ENCODE measurements at places on chromosomes 6 and 20. TPM values are rescaled to one million over a fixed set of nuclear protein-coding genes. Genes with fewer than 3 reads are reported as not detected.
A peak's percentile ranks its signal among the peaks of the same experiment; 100 is the strongest.

GRCh38 chr20:62964700-62965099, 12.2 kb downstream of the SLC17A9 start:
- DNase-seq: no peak

- no peak for DNase-seq
Observed at GRCh38 chr6:136761227-136761922, 30.9 kb downstream of the MAP3K5 start.

FGD2 gene
- 2.4 TPM for total RNA-seq

EFCAB8 gene
- 0.52 TPM for total RNA-seq

SIRPD gene
- not detected for total RNA-seq

ACTL10 gene
- 1.2 TPM for total RNA-seq

EEF1A1 gene
- 10,985 TPM for total RNA-seq

GRCh38 chr6:166608774-166609173, 18.3 kb downstream of the RPS6KA2 start:
- no peak for DNase-seq

HINT3 gene
- total RNA-seq: 7.0 TPM

PLN gene
- not detected for total RNA-seq

GRCh38 chr6:124234801-124235200, 431.1 kb downstream of the NKAIN2 start:
- no peak for DNase-seq

DNA sequence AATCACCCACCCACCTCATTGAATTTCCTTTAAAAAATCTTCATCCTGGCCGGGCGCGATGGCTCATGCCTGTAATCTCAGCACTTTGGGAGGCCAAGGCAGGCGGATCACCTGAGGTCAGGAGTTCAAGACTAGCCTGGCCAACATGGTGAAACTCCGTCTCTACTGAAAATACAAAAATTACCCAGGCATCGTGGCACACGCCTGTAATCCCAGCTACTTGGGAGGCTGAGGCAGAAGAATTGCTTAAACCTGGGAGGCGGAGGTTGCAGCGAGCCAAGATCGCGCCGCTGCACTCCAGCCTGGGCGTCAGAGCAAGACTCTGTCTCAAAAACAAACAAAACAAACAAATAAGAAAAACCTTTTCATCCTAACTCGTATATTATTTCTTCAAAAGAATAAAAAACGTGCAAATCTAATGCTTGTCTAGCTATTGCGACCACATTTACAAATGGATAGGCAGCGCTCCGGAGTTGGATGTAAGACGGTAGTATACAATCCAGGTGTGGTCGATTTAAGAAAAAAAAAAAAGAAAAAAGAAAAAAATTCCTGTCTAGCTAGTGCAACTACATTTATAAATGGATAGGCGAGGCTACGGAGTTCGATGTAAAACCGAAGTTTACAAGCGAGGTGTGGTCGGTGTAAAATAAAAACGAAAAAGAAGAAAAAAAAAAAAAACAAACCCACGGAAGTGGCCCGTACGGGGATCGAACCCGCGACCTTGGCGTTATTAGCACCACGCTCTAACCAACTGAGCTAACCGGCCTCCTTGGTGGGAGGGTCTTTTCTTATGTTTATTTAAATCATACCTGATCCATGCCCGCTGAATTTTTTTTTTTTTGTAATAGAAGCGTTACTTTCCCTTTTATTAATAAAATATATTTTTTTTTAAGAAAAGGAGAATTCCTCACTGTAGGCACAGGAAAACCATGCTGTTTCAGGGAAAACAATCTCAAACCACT, 70.7 kb upstream of the PRSS16 start:
- DNase-seq: peak; percentile 65

DNA sequence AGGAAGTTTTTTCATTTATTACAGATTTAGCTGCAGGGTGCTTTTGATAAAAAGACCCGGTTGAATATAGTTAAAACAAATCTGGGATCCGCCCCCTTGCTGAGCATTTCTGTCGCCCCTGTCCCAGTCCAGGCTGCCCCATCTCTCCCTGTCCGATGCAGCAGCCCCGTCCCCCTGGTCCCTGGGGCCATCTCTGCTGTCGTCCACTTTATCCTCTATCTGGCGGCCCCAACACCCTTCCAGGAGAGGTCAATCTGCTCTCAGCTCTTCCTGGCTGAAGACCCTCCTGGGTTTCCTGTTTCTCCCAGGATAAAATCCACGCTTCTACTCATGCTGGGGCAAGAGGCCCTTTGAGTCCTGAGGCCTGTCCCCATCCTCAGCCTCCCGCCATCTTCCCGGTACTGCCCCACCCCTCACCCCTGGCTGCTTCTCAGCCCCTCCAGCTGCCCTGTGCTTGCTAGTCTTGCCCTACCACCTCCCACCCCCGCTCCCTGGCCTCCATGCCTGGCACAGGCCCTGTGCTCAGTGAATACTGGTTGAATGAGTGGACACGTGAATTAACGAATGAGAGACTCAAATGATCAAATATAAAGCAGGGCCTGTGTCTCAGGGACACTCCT, 16.0 kb upstream of the PHACTR3 start:
- DNase-seq: no peak

DNA sequence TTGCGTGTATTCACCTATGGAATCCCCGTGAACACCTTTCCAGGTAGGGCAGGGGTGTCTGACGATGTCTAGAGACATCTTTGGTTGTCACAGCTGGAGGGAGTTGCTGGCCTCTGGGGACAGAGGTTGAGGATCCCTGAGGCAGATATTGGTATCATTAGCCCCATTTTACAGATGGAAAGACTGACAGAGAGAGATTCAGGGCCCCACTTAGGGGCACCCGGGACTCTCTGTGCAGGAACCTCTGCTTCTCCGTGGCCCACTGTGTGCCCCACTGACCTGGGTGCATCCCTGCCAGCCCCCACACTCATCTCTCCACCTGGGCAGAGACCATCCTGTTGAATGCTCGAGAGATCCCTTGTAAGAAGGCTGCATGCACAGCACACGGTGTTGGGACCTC, 111.2 kb downstream of the EDN3 start:
- DNase-seq: no peak

MYT1 gene
- total RNA-seq: not detected

LY6G6C gene
- not detected for total RNA-seq

PTPRT gene
- not detected for total RNA-seq

PNPLA1 gene
- not detected for total RNA-seq

GRCh38 chr6:135535989-135536414, 38.5 kb upstream of the AHI1 start:
- DNase-seq: no peak

- DNase-seq: no peak
Observed at GRCh38 chr6:4909063-4909706, 94.7 kb downstream of the RPP40 start.

GRCh38 chr6:150342126-150342525, 26.7 kb upstream of the IYD start:
- no peak for DNase-seq

DNA sequence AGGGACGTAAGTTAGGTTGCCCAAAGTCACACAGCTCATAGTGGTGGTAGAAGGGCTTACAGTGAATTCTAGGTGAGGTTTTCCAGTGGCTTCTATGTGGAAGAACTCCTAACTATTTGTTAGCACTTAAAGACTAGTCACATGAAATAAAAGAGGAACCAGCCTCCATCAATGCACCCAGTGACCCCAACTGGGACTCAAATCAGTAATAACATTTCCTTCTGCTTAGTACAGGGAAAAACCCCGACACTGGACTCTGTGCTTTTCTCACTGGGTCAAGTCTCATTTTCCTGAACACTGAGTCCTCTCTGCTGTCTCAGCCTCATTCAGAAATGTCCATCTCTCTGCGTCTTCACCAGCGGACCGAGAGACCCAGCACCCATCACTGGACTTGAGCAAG, 89.2 kb downstream of the SLC22A23 start:
- DNase-seq: no peak

CST8 gene
- not detected for total RNA-seq

DNA sequence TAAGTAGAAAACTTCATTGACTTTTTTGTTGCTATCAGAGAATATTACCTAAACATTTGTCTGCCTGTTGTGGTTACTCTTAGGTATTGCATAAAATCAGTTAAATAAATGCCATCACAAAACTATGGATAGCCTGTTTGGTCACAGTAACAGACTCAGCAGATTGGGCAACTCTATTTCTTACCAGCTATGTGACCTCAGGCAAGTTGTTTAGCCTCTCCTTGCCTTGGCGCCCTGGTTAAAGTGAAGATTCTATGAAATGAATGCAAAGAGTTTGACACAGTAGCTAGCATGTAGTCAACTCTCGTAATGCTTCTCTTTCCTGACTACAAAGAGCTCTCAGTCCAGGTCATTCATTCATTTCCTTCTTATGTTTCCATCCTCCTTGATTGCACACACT, 82.5 kb upstream of the ID4 start:
- DNase-seq: no peak

SMPDL3A gene
- total RNA-seq: not detected

ATP6V1G2 gene
- 7.4 TPM for total RNA-seq

DNA sequence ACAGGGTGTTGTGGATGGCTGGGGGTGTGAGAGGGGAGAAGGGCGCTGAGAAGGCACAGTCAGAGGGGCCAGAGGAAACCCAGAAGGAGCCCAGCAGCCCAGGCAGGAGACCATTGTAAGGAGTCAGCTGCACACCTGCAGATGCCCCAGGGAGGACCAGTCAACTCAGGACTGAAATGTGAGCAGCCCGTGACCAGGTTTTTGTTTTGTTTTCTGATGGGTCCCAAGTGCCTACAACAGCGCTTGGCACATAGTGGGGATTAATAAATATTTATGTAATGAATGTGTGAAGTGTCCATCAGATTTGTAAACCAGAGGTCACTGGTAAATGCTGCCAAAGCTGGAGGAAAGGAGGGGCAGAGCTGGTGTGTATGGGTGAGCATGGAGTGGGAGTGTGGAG, 30.2 kb downstream of the TRAM2 start:
- no peak for DNase-seq

GRCh38 chr6:35166520-35166919, 25.4 kb upstream of the TCP11 start:
- no peak for DNase-seq

DNA sequence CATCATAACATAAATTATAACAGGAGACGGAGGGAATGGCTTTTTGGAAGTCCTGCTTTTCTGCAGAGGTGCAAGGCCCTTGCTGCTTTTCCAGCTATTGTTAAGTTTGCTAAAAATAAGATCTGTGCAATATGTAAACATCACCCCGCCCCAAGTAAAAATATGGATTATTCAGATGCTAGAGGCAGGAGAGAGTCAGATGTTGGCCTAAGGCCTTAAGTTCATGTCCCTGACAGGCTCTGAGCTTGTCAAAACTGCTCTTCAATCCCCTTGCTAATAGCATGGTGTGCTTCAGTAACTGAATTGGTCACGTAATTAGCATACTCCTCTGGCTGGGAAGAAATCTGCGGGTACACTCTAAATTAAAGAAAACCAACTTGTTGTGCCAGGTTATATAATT, 147.5 kb downstream of the BMP2 start:
- DNase-seq: no peak

CUL9 gene
- total RNA-seq: 88.0 TPM

DNA sequence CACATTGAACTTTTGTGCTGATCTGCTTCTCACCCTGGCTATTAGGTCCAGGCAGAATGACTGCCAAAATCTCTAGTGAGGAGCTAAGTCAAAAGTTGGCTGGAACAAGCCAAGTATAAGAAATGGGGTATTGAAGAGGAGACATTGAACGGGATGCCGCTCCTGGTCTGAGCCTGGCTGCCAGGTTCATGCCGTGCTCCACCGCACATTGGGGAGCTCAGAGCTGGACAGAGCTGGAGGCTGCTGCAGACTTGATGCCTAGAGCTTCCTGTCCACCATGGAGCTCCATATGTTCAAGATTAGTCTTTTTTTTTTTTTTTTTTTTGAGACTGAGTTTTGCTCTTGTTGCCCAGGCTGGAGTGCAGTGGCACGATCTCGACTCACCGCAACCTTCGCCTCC, 4.1 kb upstream of the IFT52 start:
- no peak for DNase-seq

GRCh38 chr6:129684903-129685661, 24.9 kb downstream of the ARHGAP18 start:
- DNase-seq: no peak

GMPR gene
- 2.5 TPM for total RNA-seq

- no peak for DNase-seq
Observed at GRCh38 chr6:168691774-168692173, 250.8 kb downstream of the SMOC2 start.

DNA sequence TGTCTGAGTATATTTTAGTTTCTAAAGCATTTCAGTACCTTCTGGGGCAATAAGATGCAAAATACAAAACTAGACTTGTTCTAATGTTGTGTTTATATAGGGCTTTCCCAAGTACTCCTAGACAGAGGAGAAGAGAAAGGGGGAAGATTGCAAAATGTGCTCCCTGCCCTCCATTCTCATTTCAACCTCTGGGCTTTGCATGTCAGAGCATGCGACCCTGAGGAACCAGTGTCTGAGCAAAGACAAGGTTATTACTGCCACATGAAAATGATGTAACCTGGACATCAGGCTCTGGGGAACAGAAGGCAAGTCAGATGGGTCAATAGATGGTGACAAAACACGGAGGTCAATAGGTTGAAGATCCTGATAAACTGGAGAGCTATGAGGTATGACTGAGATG, 253.5 kb upstream of the TCF21 start:
- DNase-seq: no peak

- peak; percentile 51 for DNase-seq
Observed at GRCh38 chr6:43172104-43173007, 1.3 kb downstream of the SRF start.

- DNase-seq: no peak
Observed at GRCh38 chr6:42727627-42728026, 5.2 kb upstream of the PRPH2 start.

GRCh38 chr6:37559501-37559900, 59.8 kb upstream of the CCDC167 start:
- no peak for DNase-seq

EPB41L1 gene
- total RNA-seq: 0.93 TPM

DNA sequence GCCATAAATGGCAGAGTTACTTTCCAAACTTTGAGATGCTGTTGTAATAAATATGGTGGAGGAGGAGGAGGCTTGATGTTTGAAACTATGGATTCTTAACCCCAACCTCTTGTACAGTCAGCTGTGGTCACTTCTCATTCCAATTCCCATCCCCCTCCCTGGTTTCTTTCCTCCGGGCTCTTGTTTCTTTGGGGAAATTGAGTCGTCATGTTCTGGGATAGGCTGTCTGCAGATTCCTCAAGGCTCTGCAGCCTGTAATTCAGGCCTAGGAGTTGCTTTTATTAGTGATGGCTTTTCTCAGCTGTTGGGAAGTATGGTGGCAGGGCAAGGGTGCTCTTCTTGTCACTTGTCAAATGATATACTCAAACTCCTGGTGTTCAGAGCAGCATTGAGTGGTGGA, 2.6 kb downstream of the PTK7 start:
- no peak for DNase-seq

DNA sequence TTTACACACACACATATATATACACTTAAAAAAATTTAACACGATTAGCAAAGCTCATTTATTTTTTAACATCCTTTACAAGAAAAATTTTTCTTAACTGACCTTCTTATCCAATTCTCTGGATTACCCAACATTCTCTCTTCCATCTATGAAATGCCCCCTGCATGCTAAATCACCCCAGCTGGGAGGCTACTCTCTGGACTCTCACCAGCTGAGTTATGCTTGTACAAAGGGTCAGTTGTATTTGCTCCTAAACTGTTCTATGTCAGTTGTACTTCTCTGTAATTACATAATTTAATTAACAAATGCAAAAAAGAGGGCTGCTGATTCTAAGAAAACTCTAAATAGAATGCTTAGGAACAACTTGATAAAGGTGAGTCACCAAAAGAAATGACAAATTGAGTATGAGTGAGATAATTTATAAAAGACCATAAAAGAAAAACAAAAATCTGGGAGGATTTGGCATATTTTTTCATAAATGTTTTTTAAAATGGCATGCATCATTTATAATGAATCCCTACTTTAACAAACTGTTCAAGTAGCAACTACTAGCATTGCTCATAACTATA, 120.5 kb downstream of the KIF13A start:
- DNase-seq: no peak
